ENCODE measurements at places on chromosomes 6 and 20.

GRCh38 chr6:27759930-27760329 is 152.3 kb downstream of the OR2B2 start:
- DNase-seq: no peak

- DNase-seq: no peak
These were observed 556.5 kb downstream of the BMP2 start for GRCh38 chr20:7323957-7324356.

- no peak for DNase-seq
These were observed 100.7 kb upstream of the STMND1 start for GRCh38 chr6:17001188-17001587.

DNA sequence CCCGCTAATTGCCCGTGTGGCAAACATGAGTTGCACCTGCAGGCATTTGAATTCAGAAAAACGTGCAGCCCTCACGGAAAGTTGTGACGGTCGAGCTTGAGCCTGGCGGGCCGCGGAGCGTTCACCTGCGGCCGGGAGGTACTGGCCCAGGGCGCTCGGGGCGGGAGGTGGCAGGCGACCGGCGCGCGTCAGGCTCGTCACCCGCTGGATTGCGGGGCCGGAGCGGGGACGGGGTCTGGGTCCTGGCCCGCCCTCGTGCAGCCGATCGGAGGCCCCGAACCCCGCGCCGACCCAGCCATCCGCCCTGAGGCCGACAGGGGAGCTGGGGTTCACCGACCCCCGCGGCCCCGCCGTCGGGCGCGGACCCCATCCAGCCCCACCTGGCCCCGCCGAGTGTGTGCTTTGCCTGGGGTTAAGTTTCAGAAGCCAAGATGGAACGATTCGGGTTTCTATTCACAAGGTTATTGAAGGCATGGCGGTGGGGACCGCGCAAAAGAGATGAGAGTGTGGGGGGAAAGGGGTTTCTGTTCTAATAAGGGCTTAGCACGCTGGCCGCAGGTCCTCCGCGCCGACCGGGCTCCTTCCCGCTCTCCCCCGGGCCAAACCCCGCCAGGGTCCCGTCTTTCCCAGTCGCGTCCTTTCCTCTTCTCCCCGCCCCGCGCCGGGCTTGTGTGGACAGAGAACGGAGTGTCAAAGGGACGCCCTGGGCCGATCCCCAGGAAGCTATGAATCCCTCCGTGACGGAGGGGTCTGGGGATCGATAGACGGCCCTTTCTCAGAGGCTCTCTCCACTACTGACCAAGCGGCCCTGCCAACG is 1.6 kb upstream of the HEY2 start:
- peak; percentile 26 for DNase-seq

DNA sequence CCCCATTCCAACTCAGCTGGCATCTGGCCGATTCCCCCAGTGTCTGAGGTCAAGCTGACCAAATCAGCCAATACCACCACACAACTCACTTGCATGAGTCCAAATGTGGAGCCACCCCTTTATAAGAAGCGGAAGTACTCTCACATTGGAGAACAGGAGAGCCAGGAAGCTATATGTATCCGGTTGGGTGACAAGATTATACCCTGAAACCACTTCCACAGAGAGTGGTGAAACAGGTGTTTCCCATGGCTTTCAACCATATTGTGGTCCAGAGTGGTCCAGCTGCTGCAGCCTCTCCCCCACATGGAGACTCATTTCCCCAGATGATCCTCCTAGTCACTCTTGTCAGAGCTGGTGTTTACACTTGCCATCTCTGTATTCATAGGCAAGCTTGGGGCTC is 24.0 kb upstream of the SERINC1 start:
- DNase-seq: no peak
